ENCODE measurements at places on chromosomes 1 and 21.

DNA sequence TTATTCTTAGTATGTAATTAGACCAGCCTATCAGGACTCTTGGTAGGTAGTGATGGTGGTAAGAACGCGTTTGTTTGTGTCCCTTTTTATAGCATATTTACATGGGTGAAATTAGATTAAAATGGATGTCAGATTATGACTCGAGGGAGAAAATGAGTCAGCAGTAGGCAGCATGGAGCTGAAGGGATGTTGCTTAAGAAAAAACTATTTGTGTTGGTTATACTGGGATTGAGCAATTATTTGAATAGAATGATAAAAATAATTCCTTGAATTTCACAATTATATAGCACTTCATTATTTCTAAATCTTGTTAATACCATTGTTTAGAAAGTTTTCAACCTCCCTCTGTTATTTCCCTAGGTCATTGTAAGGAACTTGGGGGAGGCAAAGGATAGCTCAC lies 348.8 kb downstream of the RYR2 start:
- no peak for DNase-seq

GRCh38 chr1:213972141-213972540 lies 15.6 kb upstream of the PROX1 start:
- no peak for DNase-seq

GRCh38 chr1:244548558-244549115 lies 87.6 kb downstream of the CATSPERE start:
- DNase-seq = no peak

DNA sequence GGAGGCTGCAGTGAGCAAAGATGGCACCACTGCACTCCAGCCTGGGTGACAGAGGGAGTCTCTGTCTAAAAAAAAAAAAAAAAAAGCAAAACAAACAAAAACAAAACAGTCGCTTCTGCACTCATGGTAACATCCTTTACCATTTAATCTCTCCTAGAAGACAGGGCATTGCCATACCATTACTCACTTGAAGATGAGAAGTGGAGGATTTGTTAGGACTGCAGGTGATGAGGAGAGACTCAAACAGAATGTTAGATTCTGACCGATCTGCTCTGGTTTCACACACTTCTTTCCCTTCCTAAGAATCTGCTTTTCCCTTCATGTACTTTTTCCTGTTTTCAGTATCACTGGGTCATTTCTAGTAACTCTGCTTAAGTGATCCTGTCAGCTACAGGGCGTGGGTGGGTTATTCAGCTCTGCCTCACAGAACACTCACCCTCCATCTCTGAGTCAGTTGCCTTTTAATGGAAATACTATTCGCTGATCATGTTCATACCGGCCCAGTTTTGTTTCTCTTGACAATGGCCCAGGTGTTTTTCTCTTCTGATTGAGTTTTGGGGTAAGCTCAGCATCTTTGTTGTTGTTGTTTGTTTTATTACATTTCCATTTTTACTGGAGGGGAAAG lies 148.0 kb upstream of the ERG start:
- no peak for DNase-seq

- peak; percentile 33 for DNase-seq
Observed at GRCh38 chr1:165717918-165718515, 19.7 kb upstream of the ALDH9A1 start.

DNA sequence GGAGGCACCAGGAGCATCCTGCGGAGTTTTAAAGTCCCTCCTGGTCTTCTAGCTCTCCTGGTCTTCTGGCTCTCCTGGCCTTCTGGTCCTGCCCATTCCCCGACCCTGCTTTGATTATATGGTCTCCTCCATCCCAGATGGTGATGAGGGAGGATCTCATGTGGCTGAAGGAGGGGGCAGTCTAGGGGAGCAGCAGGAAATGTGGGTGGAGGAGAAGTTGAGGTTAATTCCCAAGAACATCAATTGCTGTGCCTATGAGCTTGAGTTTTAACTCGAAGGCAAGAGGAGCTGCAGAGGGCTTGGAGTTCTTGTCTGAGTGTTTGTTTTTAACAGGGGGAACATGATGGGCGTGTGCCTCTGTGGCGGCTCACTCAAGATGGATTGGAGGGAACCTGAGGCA lies 408.8 kb downstream of the MATN1 start:
- DNase-seq = no peak

DNA sequence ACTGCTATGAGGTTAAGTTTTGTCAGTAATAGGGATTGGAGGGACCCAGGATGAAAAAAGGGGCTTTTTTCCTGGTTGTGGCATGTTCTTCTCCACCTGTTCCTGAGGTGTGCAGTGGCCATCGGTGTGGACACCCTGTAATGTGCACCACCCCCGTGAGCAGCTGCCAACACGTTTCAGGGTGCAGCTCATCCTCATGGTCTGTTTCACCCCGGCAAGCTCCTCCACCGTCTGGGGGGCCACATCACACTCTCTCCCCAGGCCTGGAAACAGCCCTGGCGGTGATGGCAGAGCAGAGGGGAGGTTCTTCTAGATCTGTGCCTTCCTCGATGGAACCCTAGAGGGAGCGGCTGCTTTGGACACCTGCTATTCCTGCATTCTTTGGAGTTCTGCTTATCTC lies 435.4 kb downstream of the MATN1 start:
- DNase-seq = no peak

- DNase-seq = peak; percentile 26
Observed at GRCh38 chr1:21932127-21932526, 5.0 kb downstream of the HSPG2 start.

DNA sequence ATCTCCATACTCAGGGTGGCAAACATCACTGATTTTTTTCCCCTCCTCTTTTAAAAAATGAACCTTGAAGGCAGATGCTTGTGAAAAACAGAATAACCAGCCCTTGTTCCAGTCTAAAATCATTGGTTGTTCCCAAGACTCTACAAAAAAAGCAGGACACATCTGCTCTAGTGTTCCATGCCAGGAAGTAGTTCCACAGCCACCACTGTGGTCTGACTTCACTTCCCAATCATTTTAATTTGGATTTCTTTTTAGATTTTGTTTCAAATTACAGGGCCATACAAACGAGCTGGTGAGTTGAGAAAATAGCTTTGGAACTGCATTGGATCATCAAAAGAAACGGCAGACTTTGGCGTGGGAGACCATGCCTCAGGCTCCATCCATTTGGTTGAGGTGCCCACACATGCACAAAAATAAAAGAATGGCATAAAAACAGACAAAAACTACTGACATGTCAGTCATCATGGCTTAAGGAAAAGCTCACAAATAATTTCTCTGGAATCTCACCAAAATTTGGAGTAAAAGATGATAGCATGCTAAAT lies 210.0 kb downstream of the GABPA start:
- DNase-seq = no peak

- no peak for DNase-seq
Observed at GRCh38 chr1:111101854-111102642, 37.8 kb downstream of the DRAM2 start.

DNA sequence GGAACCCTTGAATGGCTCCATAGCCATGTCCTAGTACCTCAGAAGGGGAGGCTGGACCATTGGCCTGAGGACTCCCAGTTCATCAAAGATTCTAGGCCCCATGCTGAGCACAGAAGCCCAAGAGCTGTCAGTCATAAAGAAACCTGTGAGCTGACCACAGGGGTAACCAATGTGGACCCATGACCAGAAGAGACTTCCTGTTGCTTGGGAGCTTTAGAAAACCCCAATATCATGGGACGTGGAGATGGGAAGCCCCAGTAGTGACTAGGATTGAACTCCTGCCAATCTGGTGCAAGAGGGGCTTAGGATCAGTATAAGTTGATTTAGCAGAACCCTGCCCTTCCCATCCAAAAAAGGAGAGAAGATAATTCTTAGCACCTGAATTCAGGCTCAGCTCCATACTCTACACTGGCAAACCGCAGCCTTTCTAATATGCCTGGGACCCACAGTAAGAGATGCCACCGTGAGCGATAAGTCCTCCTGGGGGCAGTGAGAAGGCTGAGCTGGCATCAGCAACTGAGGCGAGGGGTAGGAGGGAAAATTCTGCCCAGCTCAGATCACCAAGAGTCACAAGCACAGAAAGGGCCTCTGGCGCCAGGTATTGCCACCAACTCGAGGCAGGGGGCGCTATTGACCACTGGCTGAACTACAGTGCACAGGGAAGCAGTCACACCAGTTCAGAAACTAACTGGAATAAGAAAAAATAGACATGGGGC lies 108.9 kb downstream of the CAPN8 start:
- no peak for DNase-seq

DNA sequence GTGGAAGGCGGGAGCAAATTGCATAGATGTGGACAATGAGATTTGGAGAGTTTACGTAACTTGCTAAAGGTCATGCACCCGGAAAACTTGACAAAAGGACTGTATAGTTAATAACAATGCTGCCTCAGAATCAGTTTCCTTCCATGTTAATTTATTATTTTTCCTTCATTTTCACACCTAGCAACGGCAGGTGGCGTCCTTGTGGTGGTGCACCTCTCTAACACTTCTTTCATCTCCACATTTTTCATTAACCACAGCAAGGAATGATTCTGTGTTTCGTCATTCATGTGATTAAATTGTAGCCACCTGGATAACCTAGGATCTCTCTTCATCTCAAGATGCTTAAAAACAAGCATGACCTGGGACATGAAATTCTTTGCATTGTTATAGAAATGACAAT lies 2133.0 kb downstream of the NCAM2 start:
- DNase-seq = no peak

DNA sequence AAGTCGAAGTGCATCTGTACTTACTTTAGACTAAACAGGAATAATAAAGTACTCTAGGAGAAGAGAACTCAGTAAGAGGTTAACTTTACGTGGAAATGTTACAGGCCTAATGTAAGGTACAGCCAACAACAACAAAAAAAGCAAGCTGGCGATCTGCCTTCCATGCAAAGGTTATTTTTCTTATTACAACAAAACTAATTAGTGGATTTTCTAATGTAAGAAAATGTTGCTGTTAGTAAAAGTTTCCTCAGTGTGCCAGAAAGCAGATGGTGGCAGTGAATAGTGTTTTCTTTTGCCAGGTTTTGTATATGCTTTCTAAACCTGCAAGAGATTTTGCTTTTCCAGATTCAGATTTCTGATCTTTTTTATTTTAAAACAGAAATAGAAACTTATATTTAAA lies 179.2 kb downstream of the NFIA start:
- DNase-seq = no peak

DNA sequence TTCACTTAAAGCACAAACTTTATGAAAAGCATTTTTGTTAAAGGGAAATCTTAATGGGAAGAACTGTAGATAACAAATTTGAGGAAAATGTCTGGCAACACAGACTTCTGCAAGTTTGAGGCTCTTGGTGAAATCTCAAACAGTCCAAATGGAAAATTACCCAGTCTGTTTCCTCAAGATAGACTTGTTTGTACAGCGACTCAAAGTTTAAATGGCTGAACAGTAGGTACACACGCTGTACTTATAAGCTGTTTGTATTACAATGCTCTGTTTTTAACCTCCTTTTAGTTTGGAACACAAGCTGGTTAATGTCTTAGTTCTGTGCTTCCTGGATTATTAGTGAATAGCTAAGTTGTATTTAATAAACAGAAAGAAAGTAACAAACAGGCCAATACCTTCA lies 217.1 kb downstream of the NFIA start:
- DNase-seq = no peak

DNA sequence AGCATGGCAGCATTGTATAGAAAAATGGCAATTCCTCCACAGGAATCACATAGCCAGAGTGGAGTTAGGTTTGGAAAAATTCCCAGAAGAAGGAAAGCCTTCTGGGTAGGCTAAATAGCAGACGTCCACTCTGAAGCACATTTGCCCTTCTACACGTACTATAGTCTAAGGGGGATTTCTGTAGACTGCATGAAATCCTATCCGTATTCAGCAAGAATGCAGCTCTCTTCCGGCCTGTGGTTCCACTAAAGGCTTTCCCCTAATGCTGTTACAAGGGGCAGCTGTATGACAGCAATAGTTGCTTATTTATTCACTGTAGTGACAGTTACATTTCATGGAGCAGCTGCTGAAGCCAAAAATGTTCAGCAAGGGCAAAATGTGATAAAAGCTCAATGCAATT lies 263.6 kb downstream of the RWDD3 start:
- no peak for DNase-seq

- DNase-seq = no peak
Observed at GRCh38 chr1:209751627-209752231, 4.1 kb upstream of the TRAF3IP3 start.

DNA sequence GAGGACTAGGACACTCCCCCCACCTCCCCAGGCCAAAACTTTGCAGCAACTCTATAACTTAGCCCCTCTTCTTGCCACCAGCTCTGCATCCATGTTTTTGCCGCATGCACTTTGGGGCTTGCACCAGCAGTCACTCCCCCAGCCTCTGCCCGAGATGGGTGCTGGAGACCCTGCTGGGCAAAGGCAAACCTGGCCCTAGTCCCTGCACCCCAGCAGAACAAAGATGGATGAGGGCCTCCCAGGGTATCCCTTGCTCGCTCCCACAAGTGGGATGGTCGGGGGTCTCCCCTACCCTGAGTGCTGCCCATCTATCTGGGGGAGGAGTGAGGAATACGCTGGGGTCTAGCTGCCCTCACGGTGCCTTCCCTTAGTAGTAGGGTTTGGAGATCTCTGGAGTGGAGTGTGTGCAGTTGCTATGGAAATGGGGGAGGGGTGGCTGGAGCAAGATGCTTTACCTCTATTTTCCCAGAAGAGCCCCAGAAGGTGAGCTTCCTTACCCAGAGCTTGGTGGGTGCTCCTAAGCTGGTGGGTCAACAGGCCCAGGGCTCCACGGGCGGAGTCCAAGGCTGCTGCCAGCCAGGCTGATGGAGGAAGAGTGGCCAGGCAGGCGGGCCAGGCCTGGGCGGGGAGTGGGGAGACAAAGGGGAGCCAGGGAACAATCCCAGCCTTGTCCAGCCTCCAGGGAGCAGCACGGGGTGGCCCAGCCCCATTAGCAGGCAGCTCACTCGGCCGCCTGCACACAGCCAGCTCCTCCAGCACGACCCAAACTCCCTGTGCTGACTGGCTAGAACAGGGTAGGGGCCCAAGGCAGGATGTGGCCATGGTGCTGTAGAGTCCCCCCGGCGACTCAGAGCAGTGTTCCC lies at the start of gene PAQR6:
Gene PAQR6, minus strand, starts transcription at position 597 of the 863 bp plus-strand sequence. CDS start 1,325 bp downstream, outside the sequence.
- DNase-seq = no peak

DNA sequence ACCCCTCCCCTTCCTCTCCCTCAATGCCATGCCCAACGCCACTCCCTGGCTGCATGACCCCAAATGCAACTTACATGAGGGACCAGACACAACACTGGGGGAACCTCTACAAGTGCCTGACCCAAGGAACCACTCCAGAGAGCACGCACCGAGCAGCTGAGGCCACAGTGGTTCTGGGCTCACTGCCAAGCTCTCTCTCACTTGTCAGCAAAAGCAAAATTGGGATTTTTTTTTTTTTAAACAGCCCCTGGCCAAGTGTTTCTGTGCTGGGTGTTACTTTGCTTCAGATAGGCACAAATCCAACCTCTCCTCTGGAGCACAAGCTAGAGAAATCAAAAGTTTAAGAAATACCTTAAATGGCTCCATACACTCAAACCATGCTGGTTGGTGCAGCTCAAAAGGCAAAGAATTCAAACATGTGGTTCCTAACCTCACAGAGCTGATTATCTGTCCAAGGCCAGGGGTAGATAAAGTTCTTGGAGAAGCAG lies 363.0 kb downstream of the SETD4 start:
- DNase-seq = no peak

GRCh38 chr1:87150143-87150542 lies 178.5 kb upstream of the LMO4 start:
- DNase-seq = no peak

DNA sequence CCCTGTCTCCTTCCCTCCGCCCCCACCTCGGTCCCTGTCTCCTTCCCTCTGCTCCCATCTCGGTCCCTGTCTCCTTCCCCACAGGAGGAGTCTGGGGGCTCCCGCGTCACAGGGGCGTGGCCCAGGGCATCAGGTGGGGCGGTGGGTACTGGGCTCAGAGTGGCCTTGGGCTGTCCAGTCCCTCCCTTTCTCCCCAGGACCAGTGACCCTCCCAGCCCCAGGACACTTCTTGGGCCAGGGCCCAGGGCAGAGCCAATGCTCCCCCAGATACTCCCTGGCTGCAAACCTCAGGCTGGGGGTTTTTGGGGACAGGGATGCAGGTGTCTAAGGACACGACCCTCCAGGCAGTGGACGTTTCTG lies 6.8 kb upstream of the RNF223 start:
- DNase-seq = no peak
